Heart left ventricle (tissue), 16 donors: ENCODE measurements at places on chromosomes 7 and 10. TPM values are rescaled to one million over a fixed set of nuclear protein-coding genes. Genes with fewer than 3 reads are reported as not detected.
A peak's percentile ranks its signal among the peaks of the same experiment; 100 is the strongest.

Gene AKR1C8
- 0.46 TPM for polyA plus RNA-seq

Gene NRBF2
- polyA plus RNA-seq, result 15.2 TPM

Gene PRLHR
- polyA plus RNA-seq, result not detected

Gene PRSS1
- polyA plus RNA-seq, result 1.3 TPM

Gene TCERG1L
- polyA plus RNA-seq, result not detected

Gene HPSE2
- polyA plus RNA-seq, result 0.08 TPM

Gene PLEKHA8
- polyA plus RNA-seq, result 2.8 TPM

Gene HABP2
- not detected for polyA plus RNA-seq

Gene GPR146
- 11.1 TPM for polyA plus RNA-seq

DNA sequence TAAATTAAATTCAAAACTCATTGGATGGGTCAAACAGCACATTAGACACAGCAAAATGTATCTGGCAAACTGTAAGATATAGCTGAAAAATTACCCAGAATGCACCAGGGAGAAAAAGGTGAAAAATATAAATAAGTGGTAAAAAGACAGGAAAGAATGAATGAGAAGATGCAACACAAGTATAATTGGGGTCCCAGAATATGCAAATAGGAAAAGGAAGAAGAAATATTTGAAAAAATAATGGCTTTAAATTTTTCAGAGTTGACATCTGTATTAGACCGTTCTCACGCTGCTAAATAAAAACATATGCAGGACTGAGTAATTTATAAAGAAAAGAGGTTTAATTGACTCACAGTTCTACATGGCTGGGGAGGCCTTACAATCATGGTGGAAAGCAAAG is 167.7 kb upstream of the PLXNA4 start:
- DNase-seq, result no peak

DNA sequence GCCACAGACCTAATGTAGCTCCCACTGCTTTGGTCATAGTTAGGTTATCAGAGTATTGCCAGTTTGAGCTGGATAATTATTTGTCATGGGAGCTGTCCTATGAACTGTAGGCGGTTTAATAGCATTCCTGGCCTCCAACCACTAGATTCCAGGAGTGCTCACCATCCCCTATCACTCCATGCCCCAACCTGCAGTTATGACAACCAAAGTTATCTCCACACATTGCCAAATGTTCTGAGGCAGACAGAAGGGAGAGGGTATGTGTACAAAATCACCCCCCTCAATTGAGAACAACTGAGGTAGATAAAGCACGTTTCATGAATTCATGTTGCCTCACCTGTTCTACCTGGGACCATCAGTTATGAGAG is 119.0 kb upstream of the CACUL1 start:
- DNase-seq, result no peak

- DNase-seq, result no peak
These were observed 9.3 kb downstream of the FXYD4 start for GRCh38 chr10:43380610-43381222.

DNA sequence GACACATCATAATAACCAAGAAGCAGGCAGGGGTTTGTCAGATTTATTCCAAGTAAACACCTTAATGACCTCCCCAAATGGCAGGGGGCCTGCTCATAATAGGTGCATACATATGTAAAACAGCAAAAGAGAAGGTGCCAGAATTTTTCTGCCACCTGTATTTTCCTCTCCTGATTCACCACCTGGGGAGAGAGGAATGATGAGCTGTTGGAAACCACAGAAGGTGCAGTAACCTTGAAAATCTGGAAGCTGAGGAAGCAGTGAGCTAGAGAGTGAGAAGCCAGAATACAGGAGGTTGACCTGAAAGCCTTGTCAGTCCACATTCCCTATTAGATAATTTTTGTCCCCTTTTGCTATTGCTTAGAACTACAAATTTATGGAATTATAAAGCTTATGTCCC is 46.2 kb upstream of the PDE1C start:
- DNase-seq, result no peak

DNA sequence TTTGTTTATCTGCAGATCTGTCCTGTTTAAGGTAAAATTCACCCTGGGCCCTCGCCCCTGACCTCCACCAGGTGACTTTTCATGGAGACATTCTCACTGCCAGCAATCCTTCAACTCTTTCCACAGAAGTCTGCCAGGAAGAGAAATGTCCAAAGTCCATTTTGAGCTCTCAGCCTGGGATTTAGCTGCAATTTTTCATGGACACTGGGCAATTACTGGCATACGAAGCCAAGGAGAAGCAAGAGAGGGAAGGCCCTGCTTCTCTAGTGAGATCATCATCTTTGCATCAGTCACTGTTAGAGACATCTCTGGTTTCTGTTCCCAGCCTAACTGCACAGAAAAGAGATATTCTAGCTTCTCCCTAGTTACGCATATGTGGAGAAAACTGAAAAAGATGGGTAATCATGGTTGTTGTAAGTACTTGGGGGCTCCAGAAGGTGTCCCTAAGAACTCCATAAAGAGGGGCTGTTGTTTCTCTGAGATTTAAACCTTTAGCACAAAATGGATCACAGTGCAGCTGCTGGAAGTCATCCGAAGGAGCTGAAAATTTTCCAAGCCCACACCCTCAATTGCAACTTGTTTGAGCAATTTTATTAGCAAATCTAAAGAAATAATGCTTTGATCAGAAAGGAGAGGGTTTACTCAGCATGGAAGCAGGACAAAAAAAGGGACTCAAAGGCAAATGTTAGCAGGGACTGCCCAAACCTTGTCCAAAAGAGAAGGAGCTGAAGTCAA is 168.9 kb downstream of the SNX10 start:
- DNase-seq, result no peak

- DNase-seq, result no peak
These were observed 2.8 kb downstream of the EFCAB10 start for GRCh38 chr7:105578496-105578895.

DNA sequence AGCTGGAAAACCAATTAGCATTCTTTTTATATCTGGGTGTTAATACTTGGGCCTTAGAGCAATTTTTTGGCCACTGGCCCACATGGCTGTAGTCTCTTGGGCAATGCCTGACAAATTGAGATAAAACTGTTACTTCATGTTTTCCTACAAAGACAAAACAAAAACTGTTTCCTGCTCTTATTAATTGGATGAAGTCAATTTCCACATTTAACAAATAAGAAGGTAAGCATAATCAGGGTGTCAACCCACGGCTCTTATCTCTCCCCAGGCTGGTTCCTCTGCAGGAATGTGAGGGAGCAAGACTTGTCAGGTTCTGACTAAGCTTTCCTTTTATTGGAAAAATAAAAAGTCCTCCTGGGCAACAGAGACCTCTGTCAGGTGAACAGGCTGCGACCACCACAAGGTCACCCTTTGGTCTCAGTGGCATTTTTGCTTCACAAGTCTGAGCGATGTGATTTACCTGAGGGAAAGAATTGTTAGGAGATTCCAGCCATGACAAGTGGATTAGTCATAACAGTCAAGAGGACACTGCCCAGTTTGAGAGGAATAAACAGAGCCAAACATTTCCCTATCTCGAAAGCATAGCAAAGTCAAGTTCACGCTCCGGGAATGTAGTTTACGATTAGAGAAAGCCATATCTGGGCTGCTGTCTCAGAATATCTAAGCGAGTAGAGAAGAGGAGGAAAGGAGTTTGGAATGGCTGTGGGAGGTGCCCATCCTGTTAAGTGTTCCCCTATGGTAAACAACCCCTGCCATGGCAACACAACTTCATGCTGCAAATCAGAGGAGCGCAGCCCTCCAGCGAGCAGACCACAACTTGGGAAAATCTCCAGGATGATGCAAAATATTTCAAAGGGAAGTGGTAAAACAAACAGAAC is 144.4 kb downstream of the TES start:
- peak; percentile 83 for DNase-seq

- DNase-seq, result no peak
These were observed 193.8 kb upstream of the KLF6 start for GRCh38 chr10:3978761-3979160.

- DNase-seq, result no peak
These were observed 37.2 kb downstream of the TMEM120A start for GRCh38 chr7:75957021-75957736.

- no peak for DNase-seq
These were observed 194.0 kb downstream of the AHR start for GRCh38 chr7:17492437-17492836.
